ENCODE measurements at places on chromosomes 11 and 22. TPM values are rescaled to one million over a fixed set of nuclear protein-coding genes. Genes with fewer than 3 reads are reported as not detected.

DNA sequence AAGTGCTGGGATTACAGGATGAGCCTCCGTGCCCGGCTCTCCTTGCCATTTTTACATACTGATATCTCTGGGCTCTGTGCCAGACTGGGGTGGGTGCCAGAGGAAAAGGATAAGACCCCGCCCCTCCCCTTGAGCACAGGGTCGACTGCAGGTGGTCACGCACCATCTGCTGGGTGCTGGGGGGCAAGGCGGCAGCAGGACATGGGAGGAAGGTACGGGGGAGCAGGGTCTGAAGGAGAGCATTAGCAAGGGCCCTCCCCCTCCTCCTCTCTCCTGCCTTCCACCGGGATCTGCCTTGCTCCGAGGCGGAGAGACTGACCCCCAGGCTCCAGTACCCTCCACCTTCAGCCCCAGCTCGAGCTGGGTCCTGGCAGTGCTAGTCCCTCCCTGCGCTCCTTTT, 9.7 kb upstream of the PGA3 start:
- no peak for DNase-seq

- DNase-seq = no peak
These were observed 2.9 kb upstream of the SEC14L2 start for GRCh38 chr22:30393885-30394284.

DNA sequence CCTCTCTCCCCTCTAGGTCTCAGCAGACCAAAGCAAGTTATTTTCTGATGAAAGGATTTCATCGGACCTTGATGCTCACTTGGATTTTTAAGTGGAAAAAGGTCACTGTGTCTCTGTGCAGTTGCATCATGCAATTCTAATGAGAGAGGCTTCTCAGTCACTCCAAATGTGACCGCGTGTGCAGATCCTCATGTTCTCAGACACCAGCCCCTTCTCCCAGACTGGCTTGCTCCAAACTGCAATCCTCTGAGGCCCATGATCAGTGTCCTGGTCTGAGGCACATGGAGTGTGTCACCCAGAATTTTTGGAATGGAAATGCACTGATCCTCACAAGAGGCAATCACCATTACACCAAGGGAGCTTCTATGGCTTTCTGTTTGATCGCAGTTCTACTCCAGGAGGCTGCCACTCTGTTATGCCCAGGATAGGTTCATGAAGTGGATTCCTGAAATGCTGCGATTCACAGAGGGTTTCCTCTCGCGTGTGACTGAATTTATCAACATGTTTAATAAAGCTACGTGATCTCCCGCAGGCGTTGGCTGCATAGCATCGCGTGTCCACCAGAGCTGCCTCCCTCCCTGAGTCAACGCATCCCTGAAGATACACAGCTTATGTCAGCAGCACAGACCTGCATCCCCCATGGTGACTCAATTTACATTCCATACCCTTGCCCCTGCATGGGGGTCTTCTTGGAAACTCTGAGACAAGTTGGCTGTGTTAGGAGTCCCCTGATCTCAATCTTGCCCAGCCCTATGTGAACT, 544.6 kb upstream of the B3GAT1 start:
- DNase-seq = no peak

GRCh38 chr22:17629641-17630040, 1.1 kb upstream of the ATP6V1E1 start:
- DNase-seq = no peak

- no peak for DNase-seq
These were observed 8.1 kb downstream of the JRKL start for GRCh38 chr11:96397863-96398262.

DNA sequence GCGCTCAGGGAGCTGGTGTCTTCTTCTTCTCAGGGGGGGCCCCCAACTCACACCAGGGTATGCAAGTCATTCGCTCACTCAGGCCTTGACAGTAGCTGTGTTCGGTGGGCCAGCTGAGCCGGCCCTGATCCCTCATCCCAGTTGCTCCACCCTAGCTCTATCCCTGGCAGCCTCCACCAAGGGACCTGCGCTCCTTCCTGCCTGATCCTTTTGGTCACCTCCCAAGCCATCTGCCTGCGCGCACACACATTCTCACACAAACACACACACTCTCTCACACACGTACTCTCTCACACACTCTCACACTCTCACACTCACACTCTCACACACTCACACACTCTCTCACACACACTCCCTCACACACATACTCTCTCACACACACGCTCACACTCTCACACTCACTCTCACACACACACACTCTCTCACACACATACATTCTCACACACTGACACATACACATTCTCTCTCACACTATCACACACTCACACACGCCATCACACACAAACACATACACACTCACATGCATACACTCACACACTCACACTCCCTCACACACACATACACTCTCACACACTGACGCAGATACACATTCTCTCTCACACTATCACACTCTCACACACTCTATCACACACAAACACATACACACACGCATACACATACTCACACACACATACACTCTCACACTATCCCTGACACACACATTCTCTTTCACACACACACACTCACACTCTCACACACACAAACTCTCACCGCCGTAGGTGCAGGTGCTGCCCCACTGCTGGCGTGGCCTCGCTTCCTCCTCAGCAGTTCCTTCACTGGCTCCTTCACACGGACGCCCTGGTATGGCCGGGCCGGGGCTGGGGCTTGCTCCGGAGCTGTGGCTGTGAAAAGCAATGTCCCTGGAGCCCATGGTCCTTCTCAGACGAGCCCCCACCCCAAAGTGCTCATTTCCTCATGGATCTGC, 20.8 kb downstream of the POU2AF1 start:
- peak; percentile 74 for DNase-seq

DNA sequence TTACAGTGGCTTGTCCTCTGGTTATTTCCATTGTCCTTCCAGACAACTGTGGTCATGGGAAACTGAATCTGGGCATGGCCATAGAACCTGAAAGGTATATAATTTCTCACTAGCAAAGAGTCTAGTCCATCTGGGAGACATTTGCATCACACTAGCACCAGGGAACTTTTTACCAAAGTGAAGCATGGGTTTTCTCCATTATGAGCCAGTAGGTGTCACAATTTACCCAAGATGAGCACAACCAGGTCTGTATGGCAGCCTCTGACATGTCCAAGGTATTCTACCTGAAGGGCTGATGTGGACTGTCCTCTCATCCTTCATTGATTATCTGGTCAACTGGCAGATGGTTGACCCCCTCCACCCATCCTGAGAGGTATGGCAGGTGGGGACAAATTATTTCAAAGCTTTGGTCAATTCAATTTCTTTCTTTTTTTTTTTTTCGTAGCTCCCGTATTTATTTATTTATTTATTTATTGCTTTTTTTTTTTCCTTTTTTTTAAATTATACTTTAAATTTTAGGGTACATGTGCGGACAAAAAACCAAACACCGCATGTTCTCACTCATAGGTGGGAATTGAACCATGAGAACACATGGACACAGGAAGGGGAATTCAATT, 425.9 kb downstream of the TMEM135 start:
- DNase-seq = no peak

DNA sequence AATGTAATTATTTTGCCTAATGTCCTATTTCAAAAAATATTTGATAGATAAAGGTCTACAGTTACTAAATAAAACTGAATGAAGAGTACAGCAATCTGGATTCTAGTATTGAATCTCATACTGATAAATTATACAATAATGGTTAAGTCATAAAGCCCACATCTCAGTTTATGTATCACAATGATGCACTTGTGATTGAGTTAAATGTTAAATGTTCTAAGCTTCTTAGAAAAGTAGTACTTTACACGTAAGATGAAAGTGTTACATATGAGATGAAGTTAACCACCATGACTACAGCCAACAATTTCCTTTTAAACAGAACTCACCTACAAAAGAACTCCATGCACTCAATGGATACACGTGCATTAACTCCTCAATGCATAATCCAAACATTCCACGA, 51.7 kb downstream of the PHF21A start:
- no peak for DNase-seq

DNA sequence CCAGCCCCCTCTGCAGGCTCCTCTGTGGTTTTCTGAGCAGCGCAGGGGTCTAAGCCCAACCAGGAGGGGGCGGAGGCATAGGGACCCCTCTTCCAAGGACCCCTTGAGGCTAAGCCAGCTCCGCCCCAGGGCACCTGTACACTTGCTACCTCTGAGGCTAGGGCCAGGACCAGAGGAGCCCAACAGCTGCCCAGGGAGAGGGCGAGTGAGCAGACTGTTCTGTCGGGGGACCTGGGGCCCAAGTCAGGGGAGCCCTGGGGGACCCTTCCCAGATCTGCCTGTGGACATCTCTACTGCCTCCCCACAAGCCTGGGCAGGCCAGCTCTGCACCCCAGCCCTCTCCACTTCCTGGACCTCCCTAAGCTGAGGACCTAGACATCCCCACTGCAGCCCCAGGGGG, 1.8 kb downstream of the B4GALNT4 start:
- no peak for DNase-seq

GRCh38 chr11:10979529-10979928, 121.7 kb upstream of the ZBED5 start:
- no peak for DNase-seq

DNA sequence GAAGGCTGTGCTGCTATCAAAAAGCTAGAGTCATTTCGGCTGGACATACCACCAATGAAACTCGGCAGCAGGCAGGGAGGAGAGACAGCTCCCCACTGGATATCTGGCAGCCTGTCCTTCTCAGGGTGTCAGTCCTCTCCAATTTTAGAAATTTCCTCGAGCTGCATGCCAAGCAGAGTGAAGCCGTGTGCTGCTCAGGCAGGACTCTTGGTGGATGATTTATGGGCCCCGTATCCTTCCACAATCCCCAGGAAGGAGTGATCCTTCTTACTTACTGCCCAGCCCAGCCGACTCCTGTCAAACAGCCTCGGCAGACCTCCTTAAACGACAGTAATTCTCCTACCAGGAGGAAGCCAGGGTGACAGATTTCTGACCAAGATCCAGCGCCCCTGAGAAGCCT, 410.4 kb downstream of the TENM4 start:
- DNase-seq = no peak

GRCh38 chr11:72123117-72123653, 10.7 kb upstream of the ANAPC15 start:
- DNase-seq = no peak

DNA sequence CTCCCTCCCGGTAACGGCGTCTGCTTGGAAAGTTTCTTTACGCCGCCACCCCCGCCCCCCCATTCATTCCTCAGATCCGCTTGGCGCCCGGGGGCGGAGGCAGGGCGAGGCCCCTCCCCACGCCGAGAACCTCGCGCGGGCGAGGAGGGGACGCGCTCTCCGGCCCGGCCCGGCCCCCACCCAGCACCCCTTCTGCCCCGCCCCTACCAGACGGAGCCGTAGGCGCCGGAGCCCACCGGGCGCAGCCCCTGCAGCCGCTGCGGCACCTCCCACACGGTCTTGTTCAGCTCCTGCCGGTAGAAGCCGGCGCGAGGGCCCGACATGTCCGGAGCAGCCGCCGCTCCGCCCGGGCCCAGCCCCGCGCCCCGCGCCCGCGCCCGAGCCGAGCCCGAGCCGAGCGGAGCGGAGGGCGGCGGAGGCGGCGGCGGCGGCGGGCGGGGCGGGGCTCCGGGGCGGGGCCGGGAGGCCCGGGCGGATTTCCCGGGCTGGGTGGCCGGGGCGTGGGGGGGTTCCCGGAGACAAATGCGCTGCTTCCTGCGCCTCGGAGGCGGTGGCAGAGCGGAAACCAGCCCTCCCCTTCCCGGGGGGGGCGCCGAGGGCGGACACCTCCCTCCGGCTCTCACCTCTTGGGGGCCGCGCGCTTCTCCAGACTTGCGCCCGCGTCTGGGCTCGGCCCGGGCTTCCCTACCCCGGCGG, at the start of gene MAPK11:
Gene MAPK11, minus strand, starts transcription at position 411 of the 696 bp plus-strand sequence. Its CDS starts 88 bp downstream, at position 323.
- peak; percentile 92 for DNase-seq

The SLN gene
- not detected for total RNA-seq

The TRIM77 gene
- total RNA-seq = not detected

The SCGB2A2 gene
- total RNA-seq = not detected

The RAB38 gene
- 7.0 TPM for total RNA-seq

All from upper lobe of left lung (tissue), 6 donors.